Heart left ventricle (tissue), 16 donors: ENCODE measurements at places on chromosomes 16 and 17.

GRCh38 chr17:1460233-1460632, 4.2 kb upstream of the CRK start:
- DNase-seq, result peak; percentile 78

GRCh38 chr17:50952889-50953288, 86.7 kb upstream of the TOB1 start:
- no peak for DNase-seq

DNA sequence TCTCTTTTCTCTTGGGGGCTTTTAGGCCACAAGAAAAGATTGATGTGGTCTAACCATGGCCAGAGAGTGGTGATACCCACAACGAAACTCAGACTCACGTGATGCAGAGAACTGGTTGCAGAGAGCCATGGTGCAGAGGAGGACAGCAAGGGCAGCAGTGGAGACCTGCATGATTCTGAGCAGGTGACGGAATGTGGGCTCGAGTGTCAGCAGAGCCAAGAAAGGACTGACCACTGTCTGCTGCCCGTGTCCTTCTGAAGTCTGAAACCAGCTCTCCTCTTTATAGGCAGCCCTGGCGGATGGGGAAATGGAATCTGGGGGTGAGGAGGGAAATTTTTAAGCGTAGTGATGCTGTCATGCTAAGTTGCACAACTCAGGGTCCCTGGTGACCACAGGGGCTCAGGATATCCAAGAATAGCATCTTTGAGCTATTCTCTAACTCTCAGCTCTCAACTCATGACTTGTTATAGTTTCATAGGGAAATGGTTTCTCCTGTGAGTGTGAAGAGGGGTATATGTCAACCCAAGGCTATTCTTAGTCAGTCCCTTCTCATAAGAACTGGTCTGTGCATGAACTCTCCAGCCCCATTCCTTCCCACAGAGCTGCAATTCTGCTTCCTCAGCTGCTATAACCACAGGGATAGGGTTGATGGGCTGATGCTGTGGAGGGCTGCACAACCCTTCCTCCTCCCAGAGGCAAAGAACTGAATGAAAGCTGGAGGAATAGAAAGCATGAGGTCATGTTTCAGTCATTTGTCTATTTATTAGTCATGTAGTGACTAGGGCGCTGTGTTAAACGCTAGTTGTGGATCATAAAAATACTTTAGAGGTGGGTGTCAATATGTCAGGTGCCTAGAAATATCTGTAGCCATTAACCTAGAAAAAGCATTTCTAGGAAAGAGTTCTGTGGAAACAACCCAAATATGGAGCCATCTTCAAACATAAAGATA, at the start of gene CCL3:
CCL3 (minus strand) TSS at position 256 of the 949 bp plus-strand sequence; CDS start at position 171, 85 bp downstream.
- DNase-seq, result peak; percentile 38

DNA sequence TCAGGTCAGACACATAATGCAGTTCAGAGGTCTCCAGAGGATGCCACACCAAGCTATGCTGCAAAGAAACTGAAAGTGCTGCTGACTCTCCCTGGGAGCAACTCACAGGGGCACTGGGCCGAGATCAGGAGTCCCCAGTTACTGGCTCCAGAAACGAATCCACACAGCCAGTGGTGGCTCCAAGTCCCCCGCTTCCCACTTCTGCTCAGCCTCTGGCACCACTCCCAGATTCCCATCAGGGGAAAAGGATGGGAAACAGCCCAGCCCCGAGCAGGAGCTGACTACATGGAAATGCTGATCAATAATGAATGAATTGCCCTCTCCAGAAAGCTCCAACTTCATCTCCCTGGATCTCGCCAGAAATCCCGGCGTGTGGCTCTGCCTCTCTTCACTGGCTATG, 62.3 kb upstream of the CDH5 start:
- DNase-seq, result no peak

DNA sequence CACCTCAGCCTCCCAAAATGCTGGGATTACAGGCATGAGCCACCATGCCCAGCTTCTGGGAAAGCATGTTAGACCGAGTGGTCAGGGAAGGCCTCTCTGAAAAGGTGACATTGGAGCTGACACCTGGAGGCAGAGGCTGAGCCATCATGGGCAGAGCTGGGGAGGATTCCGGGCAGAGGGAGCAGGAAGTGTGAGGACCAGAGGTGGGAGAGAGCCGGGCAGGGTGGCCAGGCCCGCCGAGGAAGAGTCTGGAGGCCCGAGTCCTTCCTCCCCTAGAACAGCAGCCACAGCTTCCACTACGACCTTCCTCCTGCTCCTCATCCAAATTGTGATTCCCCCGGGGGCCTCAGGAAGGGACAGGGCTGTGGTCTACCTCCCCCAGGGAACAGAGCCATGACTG, 74.7 kb downstream of the COG7 start:
- DNase-seq, result no peak

GRCh38 chr17:9755083-9755482, 36.3 kb downstream of the DHRS7C start:
- DNase-seq, result no peak
